ENCODE measurements at places on chromosomes 6 and 20.
A peak's percentile ranks its signal among the peaks of the same experiment; 100 is the strongest.

DNA sequence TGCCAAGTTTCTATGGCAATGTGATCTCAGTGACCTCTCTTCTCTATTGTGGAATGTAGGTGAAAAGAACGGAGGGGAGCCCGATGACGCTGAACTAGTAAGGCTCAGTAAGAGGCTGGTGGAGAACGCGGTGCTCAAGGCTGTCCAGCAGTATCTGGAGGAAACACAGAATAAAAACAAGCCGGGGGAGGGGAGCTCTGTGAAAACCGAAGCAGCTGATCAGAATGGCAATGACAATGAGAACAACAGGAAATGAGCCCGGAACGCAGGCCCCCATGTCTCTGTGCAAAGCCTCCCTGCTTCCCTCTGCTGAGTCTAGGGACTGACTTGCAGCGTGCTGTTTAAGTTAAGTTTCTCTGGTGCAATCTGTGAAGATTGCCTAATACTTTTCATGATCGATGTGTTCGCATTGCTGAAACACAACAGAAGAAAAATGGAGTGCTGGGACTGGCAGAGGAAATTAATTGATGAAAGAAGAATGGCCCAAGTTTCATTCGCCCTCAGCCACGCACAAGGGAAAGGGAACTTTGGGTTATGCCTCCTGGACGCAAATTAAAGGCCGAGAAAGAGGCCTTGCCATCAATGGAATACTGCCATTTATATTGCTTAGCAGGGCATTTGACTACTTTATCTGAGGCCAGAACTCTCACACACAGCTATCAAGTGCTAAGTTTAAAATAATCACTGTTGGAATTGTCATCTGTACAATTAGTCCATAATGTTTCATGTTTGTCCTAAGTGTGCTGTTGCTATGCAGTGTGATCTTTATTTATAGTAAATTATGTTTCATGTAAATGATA is 146.4 kb downstream of the AKAP7 start:
- peak; percentile 79 for DNase-seq

- DNase-seq = no peak
Measured at GRCh38 chr20:60484316-60484715, 526.1 kb downstream of the CDH26 start.

GRCh38 chr6:29295623-29296022 is 5.9 kb upstream of the OR14J1 start:
- no peak for DNase-seq

GRCh38 chr6:7234547-7234946 is 78.5 kb downstream of the SSR1 start:
- peak; percentile 37 for DNase-seq

DNA sequence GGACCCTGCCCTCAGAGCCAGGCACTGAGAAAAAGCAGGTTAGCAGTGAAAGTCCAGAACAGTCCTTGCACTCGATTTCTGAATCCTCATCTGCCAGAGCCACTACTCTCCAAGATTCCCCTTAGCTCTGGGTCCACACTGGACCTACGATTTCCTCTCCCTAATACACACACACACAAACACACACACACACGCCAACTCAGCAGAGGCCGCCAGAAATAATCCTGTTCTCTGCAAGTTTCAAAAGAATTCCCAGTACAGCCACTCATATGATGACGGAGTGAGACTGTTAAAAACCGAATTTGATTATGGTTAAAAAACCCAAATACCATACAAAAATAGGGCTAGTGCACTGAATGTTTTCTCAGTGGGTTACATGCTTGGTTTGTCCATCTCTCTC is 90.8 kb downstream of the GMPR start:
- DNase-seq = peak; percentile 4

GRCh38 chr6:168222115-168223043 is 97.2 kb downstream of the DACT2 start:
- no peak for DNase-seq

DNA sequence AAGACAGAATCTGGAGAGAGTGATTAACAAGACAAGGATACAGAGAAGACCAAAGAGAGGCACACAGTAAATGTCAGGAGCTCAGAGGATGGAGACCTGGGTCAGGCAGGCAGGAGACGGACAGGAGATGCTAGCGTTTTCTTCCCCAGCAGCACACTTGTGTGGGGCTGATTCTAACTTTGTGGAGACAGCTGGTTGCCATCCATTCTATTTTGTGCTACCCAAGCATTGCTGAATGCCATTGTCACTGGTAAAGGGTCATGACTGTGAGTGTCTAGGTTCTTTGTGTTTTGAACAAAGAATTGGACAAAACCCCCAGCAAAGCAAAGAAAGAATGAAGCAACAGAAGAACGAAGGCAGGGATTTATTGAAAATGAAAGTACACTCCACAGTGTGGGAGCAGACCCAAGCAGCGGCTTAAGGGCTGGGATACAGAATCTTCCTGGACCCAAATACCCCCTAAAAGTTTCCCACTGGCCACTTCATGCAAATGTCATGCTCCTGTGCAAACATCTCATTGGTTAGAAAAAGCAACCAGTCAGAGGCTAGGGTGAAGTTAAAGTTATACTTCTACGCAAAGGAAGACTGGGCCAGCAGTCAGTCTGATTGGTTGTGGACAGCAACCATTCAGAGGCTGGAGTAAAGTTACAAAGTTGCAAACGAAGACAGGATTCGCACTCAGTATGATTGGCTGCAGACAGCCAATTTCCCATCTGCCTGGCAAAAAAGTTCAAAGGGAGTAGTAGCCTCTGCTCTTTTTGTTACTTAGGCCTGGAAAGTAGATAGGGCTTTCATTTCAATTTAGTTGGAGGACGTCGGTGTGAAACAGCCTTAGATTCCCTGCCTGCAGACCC is 17.5 kb downstream of the PTK7 start:
- no peak for DNase-seq

DNA sequence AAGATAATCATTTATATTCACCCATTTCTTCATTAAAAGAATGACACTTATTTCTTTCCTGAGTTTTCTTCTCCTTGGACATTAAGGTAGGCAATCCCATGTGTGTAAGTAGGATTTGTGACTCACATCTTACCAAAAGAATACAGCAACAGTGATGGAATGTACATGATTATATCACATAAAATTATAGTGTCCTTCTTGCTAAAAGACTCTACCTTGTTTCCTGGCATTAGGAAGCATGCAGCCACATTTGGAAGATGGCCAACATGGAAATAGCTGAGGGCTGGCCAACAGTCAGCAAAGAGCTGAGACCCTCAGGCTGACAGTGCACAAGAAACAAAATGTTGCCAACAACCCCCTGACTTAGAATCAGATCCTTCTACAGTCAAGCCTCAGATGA is 327.9 kb upstream of the MARCKS start:
- no peak for DNase-seq

- no peak for DNase-seq
Measured at GRCh38 chr6:164756723-164757122, 552.7 kb downstream of the C6orf118 start.

GRCh38 chr6:2715737-2716136 is 35.0 kb downstream of the MYLK4 start:
- DNase-seq = no peak

- DNase-seq = no peak
Measured at GRCh38 chr6:1662534-1662933, 52.8 kb downstream of the FOXC1 start.

- DNase-seq = no peak
Measured at GRCh38 chr6:28277746-28278145, 3.6 kb upstream of the PGBD1 start.

GRCh38 chr6:105917038-105917695 is 169.0 kb upstream of the PRDM1 start:
- DNase-seq = no peak

GRCh38 chr6:107862383-107862782 is 38.3 kb upstream of the SCML4 start:
- no peak for DNase-seq

DNA sequence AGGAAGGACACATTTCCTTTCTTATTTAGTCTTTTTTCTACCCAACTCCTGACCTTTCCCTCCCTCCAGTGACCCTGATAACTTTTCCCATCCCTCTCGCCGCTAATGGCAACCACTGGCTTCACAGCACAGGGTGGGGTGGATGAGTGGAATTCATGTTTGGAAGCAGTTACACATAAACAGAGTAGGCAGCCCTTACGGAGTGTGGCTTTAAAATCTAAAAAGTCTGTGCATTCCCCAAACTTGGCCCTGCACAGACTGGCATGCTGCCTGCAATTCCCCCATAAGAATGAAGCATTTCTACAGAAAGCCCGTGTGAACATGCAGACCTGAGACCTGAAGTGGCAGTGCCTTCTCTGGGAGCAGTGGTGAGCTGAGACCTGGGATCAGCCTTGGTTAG is 275.9 kb upstream of the PRND start:
- no peak for DNase-seq

- no peak for DNase-seq
Measured at GRCh38 chr20:16459019-16459700, 114.1 kb downstream of the KIF16B start.

- no peak for DNase-seq
Measured at GRCh38 chr20:4604580-4604979, 117.1 kb upstream of the PRND start.

DNA sequence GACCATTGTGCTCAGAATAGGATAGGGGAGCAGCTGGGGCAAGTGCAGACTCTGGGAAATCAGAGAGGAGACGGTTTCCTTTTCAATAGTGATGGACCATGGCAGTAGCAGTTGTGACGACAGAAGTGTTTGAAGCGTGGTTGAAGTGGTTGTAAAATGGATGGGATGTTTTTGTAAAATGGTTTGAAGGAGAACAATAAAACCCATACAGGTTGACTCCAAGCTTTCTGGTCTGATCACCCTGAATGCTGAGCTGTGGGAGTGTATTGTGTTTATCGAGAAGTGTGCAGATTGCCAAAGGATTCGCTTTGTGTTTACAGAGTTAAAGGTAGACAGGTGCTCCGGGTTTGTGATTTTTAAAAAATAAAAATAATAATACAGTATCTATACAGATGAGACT is 255.2 kb upstream of the SULF2 start:
- no peak for DNase-seq

GRCh38 chr6:39937686-39938333 is 3.5 kb upstream of the MOCS1 start:
- DNase-seq = no peak

GRCh38 chr20:22348010-22348409 is 236.4 kb downstream of the FOXA2 start:
- no peak for DNase-seq

DNA sequence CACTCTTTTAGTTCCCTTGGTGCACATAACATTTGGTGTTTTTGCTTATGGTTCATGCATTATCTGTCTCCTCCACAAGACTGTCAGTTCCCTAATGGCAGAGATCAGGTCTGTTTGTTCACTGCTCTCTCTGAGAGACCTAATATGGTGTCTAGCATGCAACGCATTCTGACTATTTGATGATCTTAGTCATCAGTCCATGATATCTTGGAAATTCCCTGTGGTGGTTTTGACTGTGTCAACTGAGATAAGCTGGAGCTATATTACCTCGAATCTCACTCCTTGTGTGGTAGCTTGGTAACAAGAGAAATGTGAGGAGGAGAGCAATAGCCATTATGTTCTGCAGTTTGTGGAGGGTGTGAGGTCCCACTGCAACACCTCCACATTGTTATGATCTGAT is 229.8 kb downstream of the FRK start:
- DNase-seq = no peak

DNA sequence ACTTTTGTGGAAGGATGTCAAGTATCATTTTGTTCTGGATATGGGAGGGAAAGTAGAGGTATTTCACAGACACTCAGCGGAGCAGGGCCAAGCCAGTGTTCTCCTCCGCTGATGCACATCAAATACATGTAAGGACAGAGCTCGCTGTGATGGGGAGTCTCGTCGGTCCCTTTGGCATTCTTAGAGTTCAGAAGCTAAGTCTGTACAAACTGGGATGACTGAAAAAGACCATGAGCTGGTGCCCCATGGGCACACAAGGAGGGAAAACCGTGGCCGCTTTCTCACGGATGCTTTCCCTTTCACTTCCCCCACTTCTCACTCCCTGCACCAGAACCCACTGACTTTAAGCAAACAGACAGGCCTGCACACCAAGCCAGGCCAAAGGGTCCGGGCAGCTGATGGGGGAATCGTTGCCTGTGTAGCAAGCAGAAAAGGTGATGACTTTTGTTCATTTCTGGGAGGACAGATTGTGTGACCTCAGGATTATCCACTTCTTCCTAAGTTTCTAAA is 27.7 kb upstream of the MPC1 start:
- peak; percentile 27 for DNase-seq

- DNase-seq = no peak
Measured at GRCh38 chr6:22222469-22222868, 74.4 kb downstream of the PRL start.

GRCh38 chr20:8853805-8854338 is 215.0 kb upstream of the PLCB4 start:
- no peak for DNase-seq

DNA sequence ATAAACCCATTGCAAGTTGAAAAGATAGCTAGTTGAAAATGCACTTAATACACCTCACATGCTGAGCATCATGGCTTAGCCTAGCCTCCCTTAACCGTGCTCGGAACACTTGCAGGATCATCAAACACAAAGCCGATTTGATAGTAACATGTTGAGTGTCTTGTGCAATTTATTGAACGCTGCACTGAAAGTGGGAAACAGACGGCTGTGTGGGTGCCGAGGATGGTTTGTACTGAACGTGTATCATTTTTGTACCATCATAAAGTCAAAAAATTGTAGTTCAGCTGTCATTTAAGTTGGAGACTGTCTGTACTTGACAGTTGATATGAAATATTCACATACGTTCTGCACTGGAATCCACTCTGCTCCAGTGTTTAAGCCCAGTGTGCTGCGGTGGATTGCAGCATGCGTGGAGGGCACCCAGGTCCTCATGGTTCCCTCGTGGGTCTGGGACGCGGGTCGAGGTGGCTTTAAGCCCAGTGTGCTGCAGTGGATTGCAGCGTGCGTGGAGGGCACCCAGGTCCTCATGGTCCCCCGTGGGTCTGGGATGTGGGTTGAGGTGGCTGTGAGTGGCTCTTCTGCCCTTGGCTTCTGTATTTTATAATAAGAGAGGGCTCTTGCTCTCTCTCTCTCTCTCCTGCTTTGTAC is 77.0 kb downstream of the CDH4 start:
- peak; percentile 67 for DNase-seq

DNA sequence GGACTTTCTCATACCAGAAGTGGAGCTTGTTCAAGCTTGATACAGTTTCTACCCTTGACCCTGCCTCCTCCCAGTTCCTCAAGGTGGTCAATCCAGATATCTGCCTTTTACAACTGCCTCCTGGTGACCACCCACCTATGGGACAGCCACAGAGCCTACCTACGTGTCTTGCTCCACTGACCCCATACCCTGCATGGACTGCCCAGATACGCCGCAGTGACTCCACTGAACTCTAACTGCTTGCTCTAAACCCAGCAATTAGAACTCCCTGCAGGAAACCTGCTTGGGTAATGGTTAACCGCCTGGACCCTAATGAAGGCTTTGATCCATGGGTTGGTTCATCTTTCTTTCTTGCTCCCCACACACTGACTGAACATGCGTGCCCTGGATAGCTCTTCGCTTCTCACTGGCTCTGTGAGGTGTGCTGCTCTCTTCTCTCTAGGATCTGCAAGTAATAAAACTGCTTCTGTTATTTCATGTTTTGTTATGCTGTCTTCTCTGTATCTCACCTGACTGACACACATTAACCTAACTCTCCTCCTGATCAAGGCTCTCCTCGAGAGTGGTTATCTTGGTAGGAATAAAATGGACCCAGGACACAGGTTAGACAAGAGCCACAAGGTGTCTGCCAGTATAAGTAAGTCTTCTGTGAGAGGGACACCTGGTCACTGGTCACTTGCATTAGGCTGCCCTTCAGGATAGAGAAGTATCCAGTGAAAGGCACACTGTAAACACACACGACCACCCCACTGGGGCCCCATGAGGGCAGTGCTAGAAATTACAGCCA is 79.2 kb downstream of the CHD6 start:
- no peak for DNase-seq
